NK-92 treated with Interleukin-12 subunit alpha and Interleukin-12 subunit beta, amount 100 ng/mL, for 24 hours (cell line): ENCODE measurements at places on chromosomes 1 and 21.

DNA sequence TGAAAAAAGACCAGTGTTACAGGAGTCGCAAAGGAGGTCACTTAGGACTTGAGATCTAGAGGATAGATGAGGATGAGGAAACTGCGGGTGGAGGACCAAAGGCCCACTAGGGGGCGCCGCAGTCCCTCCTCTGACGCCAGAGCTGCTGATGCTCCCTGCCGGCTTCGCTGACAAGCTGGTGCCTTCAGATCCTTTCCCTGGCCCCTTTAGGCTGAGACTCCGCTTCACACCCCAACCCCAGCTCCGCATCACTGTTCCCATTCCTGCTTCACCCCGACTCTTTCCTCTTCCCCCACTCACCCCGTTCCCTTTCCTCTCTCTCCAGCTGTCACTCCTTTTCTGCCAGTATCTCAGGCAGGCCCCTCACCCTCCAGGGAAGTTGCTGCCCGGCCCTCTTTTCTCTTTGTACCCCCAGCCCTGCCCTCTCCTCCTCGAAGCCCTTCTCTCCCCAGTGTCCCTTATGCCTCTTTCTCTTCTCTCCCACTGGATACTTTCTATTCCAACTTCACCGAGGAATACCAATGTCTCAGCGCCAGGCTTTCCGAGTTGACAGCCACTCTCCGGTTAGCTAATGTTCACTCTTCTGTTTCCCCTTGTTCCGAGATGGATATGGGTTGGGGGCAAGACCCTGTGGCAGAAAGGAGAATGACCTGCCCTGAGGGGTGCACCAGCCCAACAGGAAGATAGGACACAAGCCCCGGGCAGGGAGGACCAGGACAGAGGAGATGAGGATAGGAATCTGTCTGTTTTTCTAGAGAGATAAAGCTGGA lies 4.5 kb downstream of the KCNJ9 start:
- peak; percentile 31 for DNase-seq

- DNase-seq, result no peak
Observed at GRCh38 chr1:58304346-58304975, 242.1 kb downstream of the OMA1 start.

DNA sequence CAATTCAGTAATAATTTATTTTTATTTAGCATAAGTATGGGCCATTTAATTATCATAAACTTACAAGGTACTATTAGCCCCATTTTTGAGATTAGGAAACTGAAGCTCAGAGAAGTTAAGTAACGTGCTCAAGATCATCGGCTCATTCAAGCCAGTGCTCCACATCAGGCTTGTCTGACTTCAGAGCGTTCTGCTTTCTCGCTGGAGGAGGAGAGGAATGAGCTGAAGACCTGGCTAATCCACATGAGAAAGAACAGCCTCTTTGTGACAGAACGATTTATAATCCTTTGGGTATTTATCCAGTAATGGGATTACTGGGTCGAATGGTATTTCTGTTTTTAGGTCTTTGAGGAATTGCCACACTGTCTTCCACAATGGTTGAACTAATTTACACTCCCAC lies 39.7 kb downstream of the DDX20 start:
- no peak for DNase-seq

DNA sequence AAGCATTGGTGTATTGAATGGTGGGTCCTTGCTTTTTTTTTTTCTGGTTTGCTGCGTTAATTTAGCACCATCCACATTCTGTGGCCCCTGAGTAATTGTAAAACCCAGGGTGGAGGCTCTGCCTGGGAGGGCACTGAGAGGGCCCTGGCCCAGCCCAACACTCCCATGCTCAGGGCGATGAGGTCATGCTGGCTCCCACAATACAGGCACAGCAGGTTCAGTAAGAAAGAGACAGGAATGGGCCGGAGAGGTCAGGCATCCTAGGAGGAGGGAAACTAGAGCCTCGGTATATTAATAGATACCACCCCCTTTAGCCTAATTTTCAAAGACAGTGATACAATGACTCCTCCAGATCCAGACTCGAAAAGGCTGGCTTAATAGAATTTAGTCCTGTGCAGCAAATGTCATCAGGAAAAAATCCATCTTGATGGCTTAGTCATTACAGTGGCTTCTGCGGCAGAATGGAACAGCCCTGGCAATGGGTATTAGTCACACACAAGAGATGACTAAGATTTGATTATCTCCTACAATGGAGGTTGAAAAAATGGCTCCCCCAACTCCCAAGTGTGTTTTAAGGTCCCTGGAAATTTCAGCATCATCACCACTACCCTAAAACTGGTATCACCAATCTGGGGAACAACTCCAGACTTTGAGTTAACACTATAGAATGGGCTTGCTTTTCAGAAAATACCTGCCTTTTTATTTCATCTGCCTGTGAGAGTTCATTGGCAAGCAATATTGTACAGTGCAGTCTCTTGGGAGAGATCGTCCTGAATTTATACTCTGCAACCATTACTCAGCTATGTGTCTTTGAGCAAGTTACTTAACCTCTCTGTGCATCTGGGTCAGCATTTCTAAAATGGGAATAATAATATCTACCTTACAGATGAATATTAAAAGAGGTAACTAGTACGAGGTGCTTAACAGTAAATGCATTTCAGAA lies 43.9 kb upstream of the LYST start:
- no peak for DNase-seq

DNA sequence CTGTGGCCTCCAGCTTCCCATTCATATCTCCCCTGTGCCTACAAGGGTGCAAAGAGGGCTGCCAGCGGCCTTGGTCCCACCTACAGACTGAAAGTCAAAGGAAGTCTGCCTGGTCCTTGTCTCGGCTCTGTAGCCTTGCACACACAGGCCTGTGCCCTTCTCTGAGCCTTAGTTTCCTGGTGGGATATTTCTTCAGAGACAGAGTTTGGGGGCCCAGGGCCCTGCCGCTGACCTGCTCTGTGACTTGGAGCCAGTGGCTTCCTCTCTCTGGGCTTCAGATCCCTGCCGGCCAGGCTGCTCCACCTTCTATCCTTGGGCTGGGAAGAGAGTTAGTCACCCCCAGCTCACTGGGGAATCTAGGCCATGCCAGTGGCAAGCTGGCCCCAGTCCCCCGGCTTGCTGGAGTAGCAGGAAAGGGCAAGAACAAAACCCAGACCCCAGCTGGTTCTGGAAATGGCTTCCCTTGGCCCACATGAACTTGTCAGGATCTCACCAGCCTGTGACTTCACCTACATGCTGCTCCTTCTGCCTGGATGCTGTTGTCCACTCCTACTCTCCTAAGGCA lies 1.0 kb upstream of the TMEM61 start:
- DNase-seq, result no peak

- no peak for DNase-seq
Observed at GRCh38 chr1:223702735-223703667, 9.3 kb upstream of the CAPN2 start.

- DNase-seq, result no peak
Observed at GRCh38 chr1:109481646-109482045, 2.1 kb upstream of the ATXN7L2 start.

GRCh38 chr1:245858722-245859492 lies 648.2 kb downstream of the SMYD3 start:
- DNase-seq, result no peak

DNA sequence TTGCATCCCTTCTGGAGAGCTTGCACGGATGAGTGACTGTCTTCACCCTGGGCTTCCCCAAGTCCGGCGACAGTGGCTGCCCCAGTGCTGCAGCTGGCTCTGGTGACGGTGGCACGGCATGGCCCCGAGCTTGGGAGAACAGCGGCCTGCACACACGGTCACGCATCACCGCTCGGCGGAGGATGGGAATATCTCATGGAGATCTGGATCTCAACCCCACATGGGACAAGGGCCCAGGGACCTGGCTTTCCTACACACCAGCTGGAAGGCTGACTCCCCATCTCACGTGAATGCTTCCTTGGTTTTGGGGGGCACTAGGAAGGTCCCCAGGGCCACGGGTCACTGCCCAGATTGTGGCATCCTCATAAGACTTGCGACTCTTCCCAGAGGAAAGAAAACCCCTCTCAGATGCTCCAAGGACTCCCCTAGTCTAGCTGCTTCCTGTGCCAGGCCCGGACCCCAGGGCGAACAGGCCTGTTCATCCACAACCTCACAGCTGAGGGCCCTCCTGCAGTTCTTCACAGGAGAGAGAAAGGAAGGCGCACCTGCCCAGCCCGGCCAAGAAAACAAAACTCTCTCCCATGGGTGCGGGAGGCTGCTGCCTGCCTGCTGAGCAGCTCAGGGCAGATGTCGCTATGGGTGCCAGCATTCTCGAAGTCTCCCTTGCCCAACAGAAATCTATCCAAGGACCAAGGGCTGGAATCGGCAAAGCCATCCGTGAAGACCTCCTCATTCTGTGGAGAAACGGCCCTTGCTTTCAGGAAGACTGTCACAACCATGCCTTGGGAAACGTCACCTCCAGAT lies 9.9 kb downstream of the CFAP410 start:
- DNase-seq, result no peak

DNA sequence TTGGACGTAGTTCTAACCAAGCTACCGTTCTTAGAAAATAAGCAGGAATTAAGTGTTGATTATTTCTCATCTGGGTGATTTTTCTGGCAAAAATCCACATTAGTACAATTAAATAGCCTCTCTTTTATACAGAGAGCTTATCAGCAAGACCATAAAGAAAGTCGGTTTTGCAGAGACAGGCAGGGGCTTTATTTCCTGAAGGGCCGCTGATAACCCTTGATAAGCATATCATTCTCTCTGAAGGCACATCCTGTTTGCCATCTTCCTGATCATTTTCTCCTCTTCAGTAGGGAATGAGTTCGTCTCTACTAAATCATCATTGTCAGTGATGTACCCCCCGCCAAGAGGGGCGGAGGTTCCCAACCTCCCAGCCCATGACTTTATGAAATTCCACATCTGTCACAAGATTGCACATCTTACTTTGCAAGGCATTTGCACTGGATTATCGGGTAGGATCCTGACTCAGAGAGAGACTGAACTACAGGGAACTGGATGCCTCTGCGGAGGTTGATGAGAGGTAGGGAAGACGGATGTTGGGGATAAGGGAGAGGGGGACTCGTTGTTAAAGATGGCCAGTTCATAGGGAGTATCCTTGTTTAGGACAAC lies 115.7 kb downstream of the KCNJ6 start:
- no peak for DNase-seq

GRCh38 chr21:39776589-39776988 lies 31.6 kb downstream of the IGSF5 start:
- DNase-seq, result no peak

GRCh38 chr1:41666981-41667631 lies 182.6 kb upstream of the EDN2 start:
- DNase-seq, result peak; percentile 63

DNA sequence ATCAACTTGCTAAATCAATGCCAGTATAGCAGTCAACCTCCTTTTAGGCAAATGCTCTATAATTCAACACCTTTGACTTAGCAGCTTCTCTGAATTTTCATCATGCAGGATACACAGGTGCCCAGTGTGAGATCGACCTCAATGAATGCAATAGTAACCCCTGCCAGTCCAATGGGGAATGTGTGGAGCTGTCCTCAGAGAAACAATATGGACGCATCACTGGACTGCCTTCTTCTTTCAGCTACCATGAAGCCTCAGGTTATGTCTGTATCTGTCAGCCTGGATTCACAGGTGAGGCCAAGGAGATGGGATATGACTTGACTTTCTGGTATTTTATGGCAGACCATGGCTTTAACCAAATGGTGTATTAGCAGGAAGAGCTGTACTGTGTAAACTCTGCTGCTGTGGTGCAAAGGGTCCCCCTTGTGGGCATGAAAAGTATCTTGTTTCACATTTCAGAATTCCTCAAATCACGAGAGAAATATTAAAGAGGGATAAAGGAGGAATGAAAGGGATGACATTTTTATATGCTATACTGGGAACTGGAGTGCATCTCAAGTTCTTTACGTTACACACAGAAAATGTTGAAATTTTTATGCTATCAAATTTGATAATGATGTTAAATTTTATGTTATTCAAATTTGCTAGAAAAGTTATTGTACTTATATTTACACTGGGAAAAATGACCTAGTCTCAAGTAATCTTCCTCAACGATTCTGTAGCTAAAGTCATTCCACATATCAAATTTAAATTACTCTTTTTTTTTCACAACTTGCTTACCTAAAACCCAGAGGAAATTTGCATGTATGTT lies 88.9 kb downstream of the CRB1 start:
- no peak for DNase-seq

DNA sequence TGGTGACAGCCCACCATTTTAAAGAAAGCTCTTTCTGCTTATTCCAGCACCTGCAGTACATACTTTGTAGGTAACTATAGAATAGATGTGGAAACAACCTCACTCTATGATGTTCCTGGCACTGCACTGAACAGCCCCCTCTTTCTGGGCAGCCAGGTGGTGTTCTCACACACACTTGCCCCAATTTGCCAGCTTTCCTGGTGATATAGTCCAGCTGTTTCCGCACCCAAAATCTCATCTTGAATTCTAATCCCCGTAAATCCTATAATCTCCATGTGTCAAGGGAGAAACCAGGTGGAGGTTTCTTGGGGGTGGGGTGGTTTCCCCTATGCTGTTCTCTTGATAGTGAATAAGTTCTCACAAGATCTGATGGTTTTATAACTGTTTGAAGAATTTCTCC lies 102.2 kb downstream of the FCRL5 start:
- no peak for DNase-seq

GRCh38 chr1:239287296-239287695 lies 99.1 kb upstream of the CHRM3 start:
- no peak for DNase-seq

GRCh38 chr1:117674521-117675400 lies 68.9 kb downstream of the TENT5C start:
- DNase-seq, result peak; percentile 43

- DNase-seq, result no peak
Observed at GRCh38 chr1:151502859-151503780, 8.1 kb upstream of the CGN start.

DNA sequence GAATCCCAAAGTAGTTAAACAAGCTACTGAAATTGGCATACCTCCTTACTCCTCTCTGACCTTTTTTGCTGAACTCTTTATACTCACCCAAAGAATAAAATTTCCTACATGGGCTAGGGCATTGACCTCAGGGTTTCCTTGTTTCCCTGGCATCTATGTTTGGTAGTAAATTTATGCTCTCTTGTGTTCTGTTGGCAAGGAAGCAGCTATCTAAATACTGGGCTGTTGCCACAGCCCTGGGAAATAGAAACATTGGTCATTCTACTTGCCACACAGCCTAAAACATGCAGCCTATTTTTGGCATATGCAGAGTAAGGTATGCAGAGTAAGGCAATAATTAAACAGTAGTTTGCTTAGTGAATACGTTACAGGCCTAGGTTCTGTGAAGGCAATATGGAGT lies 351.4 kb downstream of the HLX start:
- DNase-seq, result no peak

- no peak for DNase-seq
Observed at GRCh38 chr21:16841975-16842695, 670.7 kb upstream of the CXADR start.

DNA sequence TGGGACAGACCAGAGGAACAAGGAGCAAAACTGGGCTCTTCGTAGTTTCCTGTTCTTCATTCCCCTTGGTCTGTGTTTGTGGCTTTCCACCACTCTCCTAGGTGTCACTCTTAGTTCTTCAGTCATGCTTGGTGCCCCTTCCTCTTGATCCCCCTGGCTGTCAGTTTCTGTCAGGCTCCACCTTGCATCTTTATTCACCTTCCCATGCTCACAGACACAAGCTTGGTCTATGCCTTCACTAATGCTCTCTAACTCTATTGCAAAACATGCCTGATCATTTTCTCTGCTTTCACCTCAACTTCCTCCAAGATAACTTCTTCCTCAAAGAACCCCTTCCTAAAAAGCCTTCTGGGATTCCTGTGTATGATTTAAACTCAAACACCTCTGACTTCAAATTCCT lies 122.9 kb downstream of the GLUL start:
- DNase-seq, result no peak
